ENCODE measurements at places on chromosomes 5 and 9. TPM values are rescaled to one million over a fixed set of nuclear protein-coding genes. Genes with fewer than 3 reads are reported as not detected.
A peak's percentile ranks its signal among the peaks of the same experiment; 100 is the strongest.

DNA sequence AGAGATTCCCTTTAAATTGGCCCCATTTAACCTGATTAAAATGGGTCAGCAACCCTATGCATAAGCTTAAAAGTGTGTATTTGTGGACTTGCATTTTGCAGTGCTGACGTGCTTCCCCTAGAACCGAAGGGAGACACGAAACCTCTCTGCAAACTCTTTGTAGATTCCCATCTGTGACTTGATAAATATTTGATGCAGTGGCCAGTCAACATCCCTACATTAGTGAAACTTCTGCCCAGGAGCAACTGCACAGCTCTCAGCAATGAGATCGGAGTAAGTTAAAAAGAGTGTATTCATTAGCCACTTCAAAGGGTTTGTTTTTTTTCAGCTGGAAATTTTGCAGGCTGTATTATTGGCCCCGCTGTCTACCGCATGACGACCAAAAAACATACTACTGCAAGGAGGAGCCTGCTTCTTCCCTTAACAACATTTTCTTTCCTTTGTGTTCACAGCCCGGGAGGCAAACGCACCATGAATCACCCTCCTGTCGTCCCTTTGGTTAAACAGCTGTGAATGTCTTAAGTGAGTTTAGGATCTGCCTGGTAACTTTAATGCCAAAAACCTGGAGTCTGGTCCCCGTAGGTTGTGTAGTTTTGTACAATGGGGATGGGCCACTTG, 38.0 kb upstream of the TCERG1 start:
- no peak for DNase-seq

- DNase-seq, result no peak
Observed at GRCh38 chr5:151592855-151593408, 1.8 kb upstream of the FAT2 start.

GRCh38 chr5:172823840-172824362, 10.2 kb upstream of the ERGIC1 start:
- no peak for DNase-seq

GRCh38 chr5:95808686-95809413, 13.7 kb downstream of the GLRX start:
- DNase-seq, result peak; percentile 94

- DNase-seq, result no peak
Observed at GRCh38 chr9:121772600-121773285, 121.3 kb downstream of the DAB2IP start.

GRCh38 chr5:90356622-90357021, 52.9 kb downstream of the CETN3 start:
- no peak for DNase-seq

DNA sequence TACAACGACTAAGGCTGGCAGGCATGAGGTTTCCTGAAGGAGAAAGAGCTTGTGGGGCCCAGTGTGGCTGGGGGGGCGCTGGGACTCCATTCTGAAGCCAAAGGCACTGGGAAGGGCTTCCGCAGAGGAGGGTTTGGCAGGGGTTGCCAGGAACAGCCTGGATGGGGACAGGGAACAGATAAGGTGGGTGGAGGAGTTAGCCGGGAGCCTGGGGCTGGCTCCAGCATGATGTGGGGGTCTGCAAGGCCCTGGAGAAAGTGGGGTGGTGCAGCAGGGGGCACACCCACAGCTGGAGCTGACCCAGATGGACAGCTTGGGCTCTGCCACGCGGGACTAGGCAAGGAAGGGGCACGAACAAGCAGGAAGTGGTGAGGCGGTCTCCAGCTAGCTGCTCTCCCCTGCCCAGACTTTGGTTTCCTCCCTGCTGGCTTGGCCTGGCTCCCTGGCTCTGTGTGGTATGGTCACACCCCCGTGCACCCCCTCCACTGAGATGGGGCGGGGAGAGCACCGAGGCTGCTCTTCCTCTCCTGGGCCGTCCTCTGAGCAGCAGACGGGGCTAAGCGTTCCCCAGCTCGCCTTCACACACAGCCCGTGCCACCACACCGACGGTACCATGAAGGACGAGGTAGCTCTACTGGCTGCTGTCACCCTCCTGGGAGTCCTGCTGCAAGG, at the start of gene LTC4S:
LTC4S (plus strand) TSS at position 519 of the 672 bp plus-strand sequence; CDS start at position 614, 95 bp downstream.
- DNase-seq, result peak; percentile 51

DNA sequence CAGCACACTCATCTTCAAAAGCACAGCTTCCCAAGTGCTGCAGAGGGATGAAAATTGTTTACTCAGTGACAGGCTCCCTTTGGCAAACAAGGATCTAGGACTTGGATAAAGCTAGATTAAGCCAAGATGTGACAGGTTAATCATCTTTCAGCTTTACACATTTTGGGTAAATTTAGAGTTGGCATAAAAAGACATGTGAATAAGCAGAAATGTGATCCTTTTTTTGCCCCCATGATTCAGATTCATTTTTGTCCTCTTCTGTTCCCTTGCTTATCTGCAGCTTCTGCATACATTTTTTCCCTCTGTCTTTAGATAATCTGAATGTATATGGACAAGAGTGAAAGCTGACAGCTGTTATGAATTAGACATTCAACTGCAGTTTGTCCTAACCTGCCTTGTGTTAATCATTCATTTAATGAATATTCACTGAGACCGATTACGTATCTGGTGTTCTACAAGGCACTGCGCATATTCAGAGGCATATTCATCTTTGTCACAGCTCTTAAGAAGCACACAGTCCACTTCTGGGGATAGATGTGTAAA, 19.6 kb downstream of the ADAMTSL1 start:
- no peak for DNase-seq

DNA sequence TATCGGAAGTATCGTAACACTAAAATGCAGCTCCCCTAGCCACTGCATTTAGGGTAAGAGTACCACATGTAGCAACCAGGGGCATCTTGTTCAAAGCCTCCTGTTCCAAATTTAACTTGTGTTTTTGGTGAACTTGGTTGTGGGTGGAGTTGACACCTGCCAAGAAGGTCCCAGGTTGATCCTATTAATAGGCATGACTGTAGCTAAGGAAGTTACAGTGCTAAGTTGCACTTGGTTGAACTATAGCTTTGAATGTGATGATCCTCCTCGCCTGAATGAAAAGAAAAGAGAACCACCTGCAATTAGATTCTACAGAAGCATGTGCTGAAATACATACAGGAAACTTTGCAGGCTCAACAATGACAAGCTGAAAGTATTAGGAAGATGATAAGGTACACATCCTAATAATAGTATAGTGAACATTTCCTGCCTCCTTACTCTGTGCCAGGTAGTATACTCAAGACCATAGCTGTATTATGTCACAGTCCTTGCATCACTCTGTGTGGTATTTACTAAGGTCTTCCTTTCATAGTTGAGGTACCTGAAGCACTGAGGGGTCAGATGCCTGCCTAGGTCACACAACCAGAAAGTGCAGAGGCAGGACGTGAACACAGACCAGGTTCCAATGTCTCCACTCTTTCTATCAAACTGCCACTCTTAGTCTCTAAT, 64.5 kb upstream of the PIP5K1B start:
- DNase-seq, result no peak

GRCh38 chr5:76521240-76521758, 101.9 kb downstream of the F2RL2 start:
- peak; percentile 36 for DNase-seq

The OR4F3 gene
- not detected for total RNA-seq

The RNF183 gene
- total RNA-seq, result not detected

The NUTM2G gene
- total RNA-seq, result not detected

The MEF2C gene
- 22.0 TPM for total RNA-seq

The IFNA2 gene
- not detected for total RNA-seq

The POU5F2 gene
- 4.4 TPM for total RNA-seq
